Fibroblast of skin of left biceps (primary cell): ENCODE measurements at places on chromosomes 1 and 21.

DNA sequence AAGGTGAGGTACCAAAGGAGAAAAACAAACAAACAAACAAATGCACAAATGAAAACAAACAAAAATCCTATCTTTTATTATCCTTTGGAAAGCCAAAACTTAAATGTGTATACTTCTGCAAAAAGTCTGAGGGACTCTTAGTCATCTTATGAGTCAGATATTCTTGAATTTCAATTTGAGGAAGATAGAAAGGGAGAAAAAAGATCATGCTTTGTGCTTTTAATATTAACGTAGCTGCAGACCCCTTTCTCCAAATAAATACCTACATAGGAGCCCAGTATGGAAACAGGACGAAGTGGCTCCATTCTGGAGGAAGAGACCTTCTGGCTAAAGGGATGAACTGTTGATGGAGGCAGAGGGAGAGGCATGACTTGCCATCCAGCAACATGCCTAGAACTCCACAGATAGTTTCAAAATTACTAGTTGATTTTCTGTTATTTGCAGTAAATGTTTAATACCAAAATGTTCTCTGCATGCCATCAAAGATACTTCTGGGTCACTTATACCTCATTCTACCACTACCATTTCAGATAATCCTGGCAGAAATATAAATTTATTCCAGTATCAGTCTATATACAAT, 25.4 kb downstream of the NUP210L start:
- no peak for DNase-seq

- no peak for DNase-seq
Observed at GRCh38 chr1:225343618-225344017, 84.2 kb downstream of the LBR start.

GRCh38 chr1:219160967-219161366, 12.7 kb upstream of the LYPLAL1 start:
- no peak for DNase-seq

DNA sequence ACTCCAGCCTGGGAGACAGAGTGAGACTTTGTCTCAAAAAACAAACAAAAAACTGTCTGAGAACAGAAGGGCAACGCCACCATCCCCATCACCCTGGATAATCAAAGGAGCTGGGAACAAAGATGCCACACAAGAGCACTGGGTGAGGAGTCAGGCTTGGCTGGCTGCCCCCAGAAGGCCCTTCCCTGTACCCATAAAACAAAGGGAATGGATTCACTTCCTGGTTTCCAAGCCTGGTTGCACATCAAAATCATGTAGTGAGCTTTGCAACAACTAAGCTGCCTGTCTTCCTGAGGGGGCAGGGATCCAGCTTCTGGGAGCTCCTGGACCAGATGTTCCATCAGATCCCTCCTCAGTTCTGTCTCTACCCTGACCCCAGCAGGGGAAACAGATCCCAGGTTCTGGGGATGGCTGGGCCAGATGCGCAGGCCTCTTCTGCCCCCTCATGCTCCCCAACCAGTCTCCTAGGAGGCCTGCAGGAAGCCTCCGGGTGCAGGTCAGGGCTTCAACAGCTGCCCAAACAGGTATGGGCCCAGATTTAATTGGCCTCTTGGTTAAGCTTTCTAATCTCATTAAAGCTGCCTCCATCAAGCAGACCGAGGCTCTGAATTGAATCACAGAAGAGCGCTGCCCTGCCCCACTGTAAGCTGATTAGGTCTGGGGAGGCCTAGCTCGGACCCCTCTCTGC, 97.8 kb downstream of the MRPL37 start:
- DNase-seq: no peak

DNA sequence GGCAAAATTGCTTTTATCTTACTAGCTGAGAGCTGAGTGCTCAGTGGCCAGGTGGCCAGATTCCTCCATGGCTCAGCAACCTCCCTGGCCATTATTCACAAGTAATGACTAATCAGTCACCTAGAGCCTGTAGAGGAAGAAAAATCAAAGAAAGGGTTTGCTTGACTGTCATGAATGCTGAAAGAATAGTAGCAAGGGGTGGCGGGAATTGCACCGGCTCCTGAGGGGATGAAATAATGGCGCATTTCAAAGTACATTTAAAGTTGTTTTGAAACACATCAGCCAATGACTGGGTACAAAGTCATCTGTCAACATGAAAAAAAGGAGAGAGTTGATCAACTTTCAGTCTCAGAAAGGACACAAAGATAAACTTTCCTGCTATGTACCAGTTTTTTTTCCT, 99.5 kb downstream of the OMA1 start:
- no peak for DNase-seq

DNA sequence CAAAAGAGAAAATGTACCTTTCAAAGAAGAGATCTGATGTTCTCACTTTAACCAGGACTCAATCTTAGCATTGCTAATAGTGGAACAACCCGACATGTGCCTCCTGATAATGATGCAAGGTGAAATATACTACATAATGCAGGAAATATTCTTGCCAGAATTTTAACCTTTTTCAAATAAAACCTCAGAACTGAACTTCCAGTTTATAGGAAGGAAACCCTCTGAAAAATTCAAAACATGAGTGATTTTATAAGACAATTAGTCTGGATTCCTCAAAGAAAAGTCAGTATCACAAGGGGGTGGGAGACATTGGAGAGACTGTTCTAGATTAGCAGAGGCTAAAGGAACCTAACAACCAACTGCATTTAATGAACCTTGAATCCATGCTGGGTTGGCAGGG, 18.1 kb downstream of the AHCYL1 start:
- DNase-seq: no peak
